Stimulated activated memory B cell treated with anti-CD40 and anti-IgM and Interleukin-4, amounts not matched to agents 10 μg/mL and 1 μg/mL and 100 μg/mL, for 72 hours (primary cell): ENCODE measurements at places on chromosomes 16 and 17.

- H3K4me1 ChIP-seq: peaks cover 51% of the 10 kb centered on the region
- H3K27ac ChIP-seq: peak overlapping the region; percentile 75
- peaks cover 60% of the 10 kb centered on the region for H3K36me3 ChIP-seq
These were observed 1.6 kb upstream of the FMNL1 start for GRCh38 chr17:45220079-45220478.

GRCh38 chr17:35448899-35449227 is 297 bp upstream of the SLFN13 start:
- ATAC-seq: no peak
- H3K4me1 ChIP-seq: peaks cover 23% of the 10 kb centered on the region
- no peaks in the 10 kb centered on the region for H3K27me3 ChIP-seq
- H3K27ac ChIP-seq: peak overlapping the region; percentile 86

GRCh38 chr16:11476676-11477075 is 110.0 kb downstream of the LITAF start:
- no peak overlapping the region for H3K27ac ChIP-seq
- no peak overlapping the region for H3K4me3 ChIP-seq
- no peaks in the 10 kb centered on the region for H3K27me3 ChIP-seq
- peaks cover 17% of the 10 kb centered on the region for H3K36me3 ChIP-seq
- H3K4me1 ChIP-seq: no peaks in the 10 kb centered on the region

GRCh38 chr17:21286066-21286770 is 1.7 kb downstream of the MAP2K3 start:
- peak overlapping the region; percentile 98 for H3K4me3 ChIP-seq
- H3K27ac ChIP-seq: peak overlapping the region; percentile 92
- H3K27me3 ChIP-seq: no peaks in the 10 kb centered on the region
- H3K4me1 ChIP-seq: peaks cover 85% of the 10 kb centered on the region
- peaks cover 14% of the 10 kb centered on the region for H3K36me3 ChIP-seq

GRCh38 chr17:16443511-16444257 is 28.3 kb downstream of the TRPV2 start:
- ATAC-seq: no peak
- H3K36me3 ChIP-seq: peaks cover 65% of the 10 kb centered on the region
- peak overlapping the region; percentile 37 for H3K27ac ChIP-seq

DNA sequence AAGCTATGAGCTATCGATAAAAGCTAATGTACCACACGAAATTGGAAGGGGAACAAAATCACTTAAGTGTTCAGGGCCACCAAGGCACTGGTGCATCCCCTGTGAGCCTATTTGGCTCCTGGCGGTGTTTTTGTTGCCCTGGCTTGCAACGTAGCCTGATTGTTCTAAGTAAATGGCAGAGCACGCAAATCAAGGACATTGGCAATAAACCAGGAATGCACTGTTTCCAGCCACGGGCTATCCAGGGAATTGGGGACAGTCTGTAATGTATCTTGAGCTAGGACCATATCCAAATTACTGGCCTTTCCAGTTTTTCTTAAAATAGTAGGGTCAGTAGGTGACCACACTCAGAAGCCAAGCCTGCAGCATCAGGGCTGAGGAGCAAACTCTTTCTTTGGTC is 734.0 kb downstream of the MAF start:
- ATAC-seq: no peak
- H3K27me3 ChIP-seq: no peaks in the 10 kb centered on the region
- no peak overlapping the region for H3K27ac ChIP-seq
- H3K4me3 ChIP-seq: no peak overlapping the region
- H3K4me1 ChIP-seq: no peaks in the 10 kb centered on the region

DNA sequence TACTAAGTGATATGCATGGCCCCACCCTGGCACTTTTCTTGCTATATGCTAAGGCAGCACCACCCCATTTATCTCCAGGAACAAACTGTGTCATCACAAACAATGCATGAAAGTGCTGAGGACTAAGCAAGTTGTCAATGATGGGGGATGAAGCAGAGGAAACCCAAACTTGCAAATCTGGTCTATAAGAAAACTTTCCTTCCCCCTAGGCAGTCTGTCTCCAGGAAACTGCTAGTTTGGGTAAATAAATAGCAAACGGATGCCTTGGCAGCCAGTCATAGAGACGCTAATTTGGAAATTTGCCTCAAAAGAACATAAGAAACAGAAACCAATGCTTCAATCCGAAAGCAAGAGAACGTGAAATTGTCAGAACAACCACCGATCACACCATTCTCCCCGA is 5.6 kb upstream of the HSBP1 start:
- H3K27me3 ChIP-seq: no peaks in the 10 kb centered on the region
- no peak for ATAC-seq
- H3K27ac ChIP-seq: peak overlapping the region; percentile 95
- peaks cover 51% of the 10 kb centered on the region for H3K4me1 ChIP-seq
- H3K36me3 ChIP-seq: peaks cover 18% of the 10 kb centered on the region
- peak overlapping the region; percentile 55 for H3K4me3 ChIP-seq

DNA sequence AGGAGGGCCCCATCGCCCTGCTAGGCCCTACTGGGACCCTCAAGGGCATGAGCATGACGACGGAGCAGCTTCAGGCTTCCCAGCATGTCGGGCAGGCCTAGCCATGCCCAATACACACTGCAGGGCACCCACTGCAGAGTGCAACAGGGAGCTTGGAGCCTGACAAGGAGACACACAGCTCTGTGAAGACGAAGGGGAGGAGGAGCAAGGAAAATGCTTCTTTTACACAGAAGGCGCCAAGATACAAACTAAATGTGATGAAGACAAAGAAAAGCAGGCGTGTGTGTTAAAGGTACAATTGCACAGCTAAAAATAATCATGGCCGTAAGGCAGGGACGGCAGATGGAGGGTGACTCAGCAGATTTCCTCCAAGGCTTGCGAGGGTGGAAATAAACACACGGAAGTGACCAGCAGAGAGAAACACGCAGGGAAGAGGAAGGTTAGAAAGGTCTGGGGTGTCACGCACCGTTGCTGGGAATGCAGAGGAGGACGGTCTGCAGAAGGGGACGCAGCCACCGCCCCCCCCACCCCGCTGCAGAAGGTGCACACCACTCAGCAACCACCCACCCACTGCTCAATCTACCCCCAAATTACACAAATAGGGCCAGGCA is 108.5 kb downstream of the ZNF778 start:
- peaks cover 82% of the 10 kb centered on the region for H3K4me1 ChIP-seq
- peaks cover 15% of the 10 kb centered on the region for H3K36me3 ChIP-seq
- peak overlapping the region; percentile 55 for H3K27ac ChIP-seq
- H3K27me3 ChIP-seq: no peaks in the 10 kb centered on the region

DNA sequence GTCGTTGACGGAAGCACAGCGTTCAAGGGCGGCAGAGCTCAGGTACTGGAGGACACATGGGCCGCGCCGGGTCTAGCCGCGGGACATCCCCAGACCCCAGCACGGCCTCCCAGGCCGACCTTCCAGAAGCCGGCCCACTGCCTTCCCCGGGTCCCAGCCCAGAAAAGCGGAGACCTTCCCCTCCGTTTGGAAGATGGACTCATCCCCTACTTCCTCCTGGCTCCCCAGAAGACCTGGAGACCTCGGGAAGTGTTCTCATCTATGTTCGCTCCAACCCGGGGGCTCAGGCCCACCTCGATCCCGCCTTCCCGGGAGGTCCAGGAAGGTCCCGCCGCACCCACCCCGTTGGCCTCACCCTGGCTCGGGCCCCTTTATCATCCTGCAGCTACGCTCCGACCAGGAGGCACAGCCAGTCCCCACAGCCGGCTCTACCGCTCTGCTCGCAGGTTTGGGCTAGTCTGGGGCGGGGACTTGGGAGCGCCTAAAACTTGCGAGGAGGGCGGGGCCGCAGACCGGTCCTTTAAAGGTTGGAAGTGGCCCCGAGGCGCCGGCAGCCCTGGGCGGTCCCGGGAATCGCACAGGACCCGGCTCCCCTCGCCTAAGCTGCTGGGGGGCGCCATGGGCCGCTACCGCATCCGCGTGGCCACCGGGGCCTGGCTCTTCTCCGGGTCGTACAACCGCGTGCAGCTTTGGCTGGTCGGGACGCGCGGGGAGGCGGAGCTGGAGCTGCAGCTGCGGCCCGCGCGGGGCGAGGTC is at the start of gene ALOX12:
Gene ALOX12 (plus strand): TSS at position 550 of the 756 bp plus-strand sequence. CDS start 69 bp downstream, at position 619.
- H3K27me3 ChIP-seq: no peaks in the 10 kb centered on the region
- peaks cover 42% of the 10 kb centered on the region for H3K36me3 ChIP-seq
- no peak within 1 kb of the TSS for H3K4me3 ChIP-seq
- peaks cover 13% of the 10 kb centered on the region for H3K4me1 ChIP-seq
- ATAC-seq: no peak

- no peak overlapping the region for H3K27ac ChIP-seq
- H3K36me3 ChIP-seq: peaks cover 8% of the 10 kb centered on the region
- H3K27me3 ChIP-seq: no peaks in the 10 kb centered on the region
- H3K4me3 ChIP-seq: no peak overlapping the region
These were observed 32.5 kb downstream of the WIPF2 start for GRCh38 chr17:40251576-40251975.

GRCh38 chr17:71395901-71396300 is 724.9 kb upstream of the SOX9 start:
- no peaks in the 10 kb centered on the region for H3K4me1 ChIP-seq
- H3K4me3 ChIP-seq: no peak overlapping the region
- H3K36me3 ChIP-seq: no peaks in the 10 kb centered on the region
- no peaks in the 10 kb centered on the region for H3K27me3 ChIP-seq
- H3K27ac ChIP-seq: no peak overlapping the region
- ATAC-seq: no peak

DNA sequence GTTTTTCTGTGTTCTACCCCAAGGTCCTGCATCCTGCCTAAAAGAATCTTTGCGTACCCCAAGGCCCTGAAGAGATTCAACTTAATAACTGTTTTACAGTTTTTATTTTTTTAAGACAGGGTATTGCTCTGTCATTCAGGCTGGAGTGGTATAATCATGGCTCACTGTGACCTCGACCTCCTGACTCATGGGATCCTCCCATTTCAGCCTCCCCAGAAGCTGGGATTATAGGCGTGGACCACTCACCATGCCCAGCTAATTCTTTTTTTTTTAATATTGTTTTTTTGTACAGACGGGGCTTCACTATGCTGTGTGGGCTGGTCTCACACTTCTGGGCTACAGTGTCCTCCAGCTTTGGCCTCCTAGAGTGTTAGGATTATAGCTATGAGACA is 9.3 kb upstream of the FAAP100 start:
- ATAC-seq: no peak
- no peaks in the 10 kb centered on the region for H3K27me3 ChIP-seq
- peak overlapping the region; percentile 99 for H3K27ac ChIP-seq
- H3K4me1 ChIP-seq: peaks cover 43% of the 10 kb centered on the region
- peak overlapping the region; percentile 76 for H3K4me3 ChIP-seq

- H3K36me3 ChIP-seq: no peaks in the 10 kb centered on the region
- no peaks in the 10 kb centered on the region for H3K27me3 ChIP-seq
- ATAC-seq: no peak
- H3K4me1 ChIP-seq: no peaks in the 10 kb centered on the region
- H3K4me3 ChIP-seq: no peak overlapping the region
- H3K27ac ChIP-seq: no peak overlapping the region
These were observed 981 bp upstream of the DUXB start for GRCh38 chr16:75702242-75702641.

- no peak for ATAC-seq
- H3K36me3 ChIP-seq: no peaks in the 10 kb centered on the region
- H3K27ac ChIP-seq: no peak overlapping the region
- peaks cover 9% of the 10 kb centered on the region for H3K4me1 ChIP-seq
- H3K4me3 ChIP-seq: no peak overlapping the region
- peaks cover 90% of the 10 kb centered on the region for H3K27me3 ChIP-seq
These were observed 4.0 kb downstream of the IRX5 start for GRCh38 chr16:54934481-54935265.

GRCh38 chr17:40058186-40058784 is 4.1 kb upstream of the MED24 start:
- no peak for ATAC-seq
- no peak overlapping the region for H3K4me3 ChIP-seq
- peaks cover 14% of the 10 kb centered on the region for H3K4me1 ChIP-seq
- H3K27me3 ChIP-seq: peaks cover 12% of the 10 kb centered on the region

- no peak for ATAC-seq
- H3K4me1 ChIP-seq: no peaks in the 10 kb centered on the region
- H3K4me3 ChIP-seq: no peak overlapping the region
- H3K27ac ChIP-seq: no peak overlapping the region
- peaks cover 14% of the 10 kb centered on the region for H3K36me3 ChIP-seq
- no peaks in the 10 kb centered on the region for H3K27me3 ChIP-seq
These were observed 8.8 kb upstream of the JPT1 start for GRCh38 chr17:75163074-75163473.

DNA sequence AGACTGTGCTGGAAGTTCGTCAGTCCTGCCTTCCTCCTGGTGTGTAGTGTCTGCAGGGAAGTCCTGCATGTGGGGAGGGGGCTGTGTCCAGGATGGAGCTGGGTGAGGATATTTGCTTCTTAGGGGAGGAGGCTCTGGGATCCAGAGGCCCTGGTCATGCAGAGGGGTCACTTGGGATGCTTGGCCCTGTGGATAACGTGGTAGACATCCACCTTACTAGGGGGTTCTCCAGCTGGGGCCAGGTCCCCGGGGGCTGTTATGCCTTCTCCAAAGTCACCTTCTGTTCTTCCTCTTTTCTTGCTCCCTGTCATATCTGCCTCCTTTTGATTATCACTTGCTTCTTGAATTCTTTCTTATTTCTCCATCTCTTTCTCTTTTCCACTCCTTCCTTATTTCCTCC is 43.8 kb downstream of the SLC6A2 start:
- H3K27me3 ChIP-seq: peaks cover 38% of the 10 kb centered on the region
- no peak for ATAC-seq
- H3K27ac ChIP-seq: no peak overlapping the region
- no peaks in the 10 kb centered on the region for H3K4me1 ChIP-seq
- no peaks in the 10 kb centered on the region for H3K36me3 ChIP-seq

GRCh38 chr16:4525069-4525468 is 13.5 kb downstream of the CDIP1 start:
- no peak overlapping the region for H3K27ac ChIP-seq
- ATAC-seq: no peak
- no peak overlapping the region for H3K4me3 ChIP-seq
- peaks cover 13% of the 10 kb centered on the region for H3K36me3 ChIP-seq

DNA sequence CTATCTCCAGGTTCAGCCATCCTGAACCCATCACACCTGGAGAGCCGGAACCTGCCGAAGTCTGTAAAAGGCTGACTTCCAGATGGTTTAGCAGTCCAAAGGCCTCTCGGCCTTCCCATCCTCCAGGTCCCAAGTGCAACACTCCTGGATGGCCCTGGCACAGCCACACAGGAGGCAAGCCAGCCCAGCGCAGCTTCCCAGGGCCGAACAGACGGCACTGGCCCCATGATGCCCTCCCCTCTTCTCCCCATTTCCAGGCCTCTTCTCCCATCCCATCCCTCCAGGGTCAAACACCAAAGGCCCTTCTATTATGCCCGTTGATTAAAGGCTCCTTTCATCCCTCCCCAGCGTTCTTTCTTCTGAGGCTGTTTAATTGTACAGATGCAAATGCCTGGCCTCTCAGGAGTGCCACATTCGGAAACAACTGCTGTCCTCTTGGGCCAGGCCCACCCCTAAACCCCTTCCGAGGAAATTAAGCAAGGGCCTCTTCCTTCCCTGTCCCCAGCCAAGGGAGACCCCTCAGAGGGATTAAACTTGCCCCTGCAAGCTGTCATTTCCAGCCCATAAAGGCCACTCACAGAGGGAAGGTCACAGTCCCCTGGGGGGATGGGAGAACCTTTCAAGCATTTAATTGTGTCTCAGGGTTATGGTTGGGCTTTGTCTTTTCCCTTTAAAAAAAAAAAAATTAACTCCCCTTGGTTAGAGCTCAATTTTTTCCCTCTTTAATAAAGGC is 30.8 kb downstream of the AXIN2 start:
- no peak overlapping the region for H3K4me3 ChIP-seq
- no peak for ATAC-seq
- H3K27ac ChIP-seq: no peak overlapping the region
- H3K4me1 ChIP-seq: no peaks in the 10 kb centered on the region
- no peaks in the 10 kb centered on the region for H3K36me3 ChIP-seq
- no peaks in the 10 kb centered on the region for H3K27me3 ChIP-seq

GRCh38 chr17:14269473-14269872 is 31.4 kb upstream of the HS3ST3B1 start:
- no peak overlapping the region for H3K27ac ChIP-seq
- peaks cover 30% of the 10 kb centered on the region for H3K27me3 ChIP-seq
- H3K4me3 ChIP-seq: no peak overlapping the region
- H3K4me1 ChIP-seq: peaks cover 7% of the 10 kb centered on the region

- H3K4me1 ChIP-seq: peaks cover 74% of the 10 kb centered on the region
- H3K4me3 ChIP-seq: no peak overlapping the region
- peak overlapping the region; percentile 73 for H3K27ac ChIP-seq
These were observed 13.3 kb downstream of the SLC16A3 start for GRCh38 chr17:82241926-82242697.
